ENCODE measurements at places on chromosomes 11 and 22.

- DNase-seq = peak; percentile 69
Measured at GRCh38 chr22:35882211-35883030, 146.2 kb downstream of the RBFOX2 start.

- DNase-seq = no peak
Measured at GRCh38 chr22:37007651-37008050, 11.6 kb downstream of the TST start.

- DNase-seq = peak; percentile 55
Measured at GRCh38 chr11:10208131-10208575, 85.9 kb downstream of the SBF2 start.

- no peak for DNase-seq
Measured at GRCh38 chr11:6474806-6475500, 1.2 kb upstream of the TRIM3 start.

DNA sequence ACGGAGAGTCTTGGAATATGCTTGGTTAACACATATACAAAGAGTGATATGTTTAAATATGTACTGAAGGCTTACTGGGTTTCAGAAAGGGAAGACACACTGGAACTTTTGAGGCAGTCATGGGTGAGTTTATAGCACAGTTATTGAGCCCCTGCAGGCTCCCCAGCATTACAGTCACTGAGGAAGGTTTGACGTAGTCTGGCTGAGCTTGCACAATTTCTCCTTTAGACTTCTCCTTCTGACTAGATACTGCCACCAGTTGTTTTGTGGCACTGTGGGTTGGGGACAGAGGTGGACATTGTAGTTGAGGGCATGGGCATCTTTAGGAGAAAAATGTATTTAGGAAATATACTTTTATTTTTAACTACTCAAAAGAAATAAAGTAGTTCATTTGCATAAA, 285.4 kb downstream of the C11orf87 start:
- no peak for DNase-seq

DNA sequence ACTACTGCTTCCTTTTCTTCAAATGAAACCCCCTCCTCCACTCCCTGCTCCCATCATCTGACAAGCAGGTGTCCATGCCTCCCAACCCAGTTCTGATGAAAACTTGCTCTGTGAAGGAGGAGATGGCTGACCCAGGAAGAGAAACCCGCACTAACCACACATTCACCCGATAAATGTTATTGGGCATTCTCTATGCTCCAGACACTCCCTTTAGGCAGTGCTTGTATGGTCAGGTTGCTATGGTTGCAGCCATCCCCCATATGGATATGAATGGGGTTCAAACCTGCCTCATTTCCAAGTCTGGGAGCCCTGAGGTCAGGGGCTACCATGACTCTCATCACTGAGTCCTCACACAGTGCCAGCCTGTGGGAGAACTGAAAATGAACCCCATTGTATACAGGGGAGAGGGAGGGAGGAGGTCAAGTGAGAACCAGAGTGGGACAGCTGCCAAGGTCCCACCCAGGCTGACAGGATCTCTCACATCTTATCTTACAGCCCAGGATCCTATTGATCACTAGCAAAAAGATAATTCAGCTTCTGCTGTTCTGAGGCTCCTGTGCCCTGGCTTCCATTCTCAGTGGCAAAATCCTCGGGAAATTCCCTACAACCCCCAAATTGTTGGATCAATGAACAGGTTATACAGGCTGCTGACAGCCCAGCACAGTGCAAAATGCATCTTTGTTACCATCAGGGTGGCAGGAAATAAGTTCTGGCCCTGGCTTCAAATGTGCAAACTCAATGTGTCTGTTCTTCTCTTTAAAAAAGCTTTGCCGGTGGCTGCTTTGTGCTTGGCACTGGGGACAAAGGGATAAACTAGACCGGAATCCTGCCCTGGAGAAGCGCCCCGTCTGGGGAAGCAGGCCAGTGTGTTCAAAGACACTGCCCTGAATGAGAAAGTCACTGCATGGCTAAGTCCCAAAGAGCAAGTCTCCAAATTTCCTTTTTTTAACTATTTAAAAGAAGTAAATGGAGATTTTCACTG, 22.7 kb upstream of the ACER3 start:
- no peak for DNase-seq

GRCh38 chr11:132445859-132446291, 1075.5 kb downstream of the NTM start:
- DNase-seq = no peak

DNA sequence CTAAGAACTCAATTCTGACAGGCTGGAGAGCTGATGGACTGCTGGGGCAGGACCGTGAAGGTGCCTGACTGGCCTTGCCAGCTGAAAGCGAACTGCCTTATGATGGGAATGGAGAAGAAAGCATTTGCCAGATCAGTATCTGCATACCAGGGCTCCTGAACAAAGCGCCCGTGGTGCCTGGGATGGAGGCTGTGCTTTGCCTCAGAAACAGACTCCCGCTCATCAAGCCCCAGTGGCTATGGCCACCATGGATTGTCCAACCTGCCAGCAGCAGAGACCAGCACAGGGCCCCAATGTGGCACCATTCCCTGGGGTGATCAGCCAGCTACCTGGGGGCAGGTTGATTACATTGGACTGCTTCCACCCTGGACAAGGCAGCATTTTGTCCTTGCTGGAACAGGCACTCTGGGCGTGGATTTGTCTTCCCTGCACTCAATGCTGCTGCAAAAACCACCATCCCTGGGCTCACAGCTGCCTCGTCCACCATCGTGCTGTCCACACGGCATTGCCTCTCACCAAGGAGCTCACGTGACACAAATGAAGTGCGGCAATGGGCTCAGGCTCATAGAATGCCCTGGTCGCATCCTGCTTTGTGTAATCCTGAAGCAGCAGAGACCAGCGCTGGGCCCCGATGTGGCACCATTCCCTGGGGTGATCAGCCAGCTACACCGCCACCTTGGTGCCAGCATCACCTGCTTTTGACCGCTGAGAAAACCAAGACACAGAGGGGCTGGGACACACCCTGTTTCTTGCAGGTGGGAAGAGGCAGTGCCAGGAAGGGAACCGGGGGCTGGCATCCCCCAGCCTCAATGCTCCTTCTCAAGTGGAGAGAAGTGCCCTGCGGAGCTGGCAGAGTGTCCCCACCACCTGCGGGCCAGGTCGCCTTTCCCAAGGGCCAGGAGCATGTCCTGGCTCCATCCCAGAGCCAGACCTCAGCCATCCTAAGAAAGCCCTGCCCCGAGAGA, 1367.5 kb downstream of the BRD1 start:
- DNase-seq = no peak

DNA sequence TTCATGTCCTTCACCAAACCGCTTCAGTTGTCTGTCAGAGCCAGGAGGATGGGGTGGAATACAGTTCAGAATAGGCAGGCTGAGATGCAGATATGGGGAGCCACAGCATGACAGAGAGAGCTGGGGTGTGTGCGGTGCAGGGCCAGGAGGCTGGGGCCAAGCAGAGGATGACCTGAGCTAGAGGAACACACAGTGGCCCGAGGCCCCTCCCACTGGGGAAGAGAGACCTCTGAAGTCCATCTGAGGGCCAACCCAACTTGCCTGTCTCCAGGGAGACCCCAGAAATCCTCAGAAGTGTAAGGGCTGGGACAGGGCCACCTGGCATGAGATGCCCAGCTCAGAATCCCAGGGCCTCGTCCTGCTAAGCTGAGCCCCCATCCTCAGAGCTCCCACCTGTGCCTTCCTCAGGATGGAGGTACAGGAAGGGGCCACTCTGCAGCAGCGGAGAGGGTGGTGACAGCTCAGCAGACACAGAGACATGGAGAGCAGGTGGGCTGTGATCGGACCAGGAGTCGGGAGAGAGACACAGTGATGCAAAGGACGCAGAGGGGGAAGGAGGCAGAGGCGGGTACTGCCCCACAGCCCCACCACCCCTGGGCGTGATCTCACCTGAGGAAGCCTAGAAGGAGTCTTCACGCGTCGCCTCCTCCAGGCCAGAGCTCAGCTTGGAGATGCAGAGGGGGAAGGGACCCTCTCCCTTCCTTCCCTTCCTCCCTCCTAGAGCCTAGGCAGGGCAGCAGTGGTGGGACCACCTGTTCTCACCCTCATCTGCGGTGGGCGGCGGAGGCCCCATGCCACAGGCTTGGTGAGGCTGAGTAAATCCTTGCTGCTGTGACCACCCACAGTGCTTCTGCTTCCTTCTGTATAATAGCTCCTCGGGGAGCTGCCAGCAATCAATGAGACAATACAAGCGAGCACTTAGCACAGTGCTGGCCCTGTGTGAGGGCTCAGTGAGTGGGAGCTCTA, 9.1 kb upstream of the TUB start:
- no peak for DNase-seq

DNA sequence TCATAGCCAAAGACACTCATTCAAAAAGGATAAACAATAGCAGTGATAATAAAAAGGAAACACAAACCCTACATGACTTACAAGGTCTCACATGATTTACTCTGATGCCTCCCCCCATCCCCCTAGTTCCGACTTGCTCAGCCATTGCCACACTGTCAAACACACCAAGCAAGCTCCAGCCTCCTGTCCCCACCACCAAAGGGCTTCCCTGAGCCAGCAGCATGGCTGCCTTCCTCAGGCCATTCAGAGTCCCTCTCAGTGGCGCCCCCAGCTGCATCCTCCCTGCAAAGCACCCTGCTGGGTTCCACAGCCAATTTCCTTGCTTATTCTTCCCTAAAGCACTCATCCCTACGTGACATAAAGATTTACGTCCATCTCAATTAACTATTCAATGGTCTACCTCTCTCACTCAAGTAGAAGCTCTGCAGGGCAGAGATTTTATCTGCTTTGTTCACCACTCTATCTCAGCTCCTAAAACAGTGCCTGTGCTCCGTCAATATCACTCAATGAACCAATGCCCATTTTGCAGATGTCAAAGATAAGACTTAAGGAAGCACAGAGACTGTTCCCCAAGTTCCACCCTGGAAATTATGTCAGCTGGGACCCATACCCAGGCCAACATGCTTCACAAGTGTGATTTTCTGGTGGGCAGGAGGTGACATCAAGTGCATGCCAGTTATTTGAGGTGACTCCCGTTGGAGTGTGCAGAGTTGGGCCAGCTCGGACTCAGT, 106.9 kb downstream of the SYN3 start:
- DNase-seq = peak; percentile 12

DNA sequence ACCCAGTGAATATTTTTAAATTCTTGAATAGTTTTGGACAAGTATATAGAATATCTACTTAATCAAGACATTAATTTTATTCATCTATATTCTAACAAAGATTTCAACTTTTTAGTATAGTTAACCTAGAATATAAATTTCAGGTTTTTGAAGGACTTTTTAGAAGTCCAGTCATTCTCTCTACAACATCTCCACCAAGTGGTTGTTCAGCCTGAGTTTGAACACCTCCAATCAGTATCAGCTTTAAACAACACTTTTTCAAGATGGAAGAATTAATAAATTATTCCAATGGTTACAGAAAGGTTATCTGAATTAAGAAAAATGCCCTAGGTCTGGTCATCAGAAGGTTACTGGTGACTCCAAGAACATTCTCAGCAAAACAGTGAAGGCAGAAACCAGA, 31.8 kb downstream of the EIF3M start:
- no peak for DNase-seq

- DNase-seq = peak; percentile 18
Measured at GRCh38 chr11:68506908-68507307, 46.4 kb downstream of the PPP6R3 start.

DNA sequence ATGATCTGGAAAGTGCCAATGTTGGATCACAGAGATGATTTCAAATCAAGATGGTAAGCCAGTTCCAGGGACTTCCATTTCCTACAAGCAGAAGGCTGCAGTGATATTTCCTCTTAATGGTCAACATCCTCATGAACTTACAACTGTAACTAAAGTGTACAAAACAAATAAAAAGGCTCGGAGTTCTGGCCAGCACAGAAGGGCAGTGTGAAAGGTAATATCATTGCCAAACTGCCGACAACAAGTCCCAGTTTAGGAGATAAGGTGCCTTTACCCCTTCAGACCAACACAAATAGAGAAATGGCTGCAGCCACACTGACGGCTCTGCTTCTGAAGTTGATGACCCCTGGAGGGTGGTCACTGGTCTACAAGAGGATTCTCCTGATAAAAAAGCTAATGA, 91.1 kb downstream of the ETS1 start:
- DNase-seq = no peak

GRCh38 chr11:86991341-86991740, 36.1 kb upstream of the FZD4 start:
- DNase-seq = no peak

- no peak for DNase-seq
Measured at GRCh38 chr11:107659310-107659709, 52.5 kb downstream of the SLN start.

DNA sequence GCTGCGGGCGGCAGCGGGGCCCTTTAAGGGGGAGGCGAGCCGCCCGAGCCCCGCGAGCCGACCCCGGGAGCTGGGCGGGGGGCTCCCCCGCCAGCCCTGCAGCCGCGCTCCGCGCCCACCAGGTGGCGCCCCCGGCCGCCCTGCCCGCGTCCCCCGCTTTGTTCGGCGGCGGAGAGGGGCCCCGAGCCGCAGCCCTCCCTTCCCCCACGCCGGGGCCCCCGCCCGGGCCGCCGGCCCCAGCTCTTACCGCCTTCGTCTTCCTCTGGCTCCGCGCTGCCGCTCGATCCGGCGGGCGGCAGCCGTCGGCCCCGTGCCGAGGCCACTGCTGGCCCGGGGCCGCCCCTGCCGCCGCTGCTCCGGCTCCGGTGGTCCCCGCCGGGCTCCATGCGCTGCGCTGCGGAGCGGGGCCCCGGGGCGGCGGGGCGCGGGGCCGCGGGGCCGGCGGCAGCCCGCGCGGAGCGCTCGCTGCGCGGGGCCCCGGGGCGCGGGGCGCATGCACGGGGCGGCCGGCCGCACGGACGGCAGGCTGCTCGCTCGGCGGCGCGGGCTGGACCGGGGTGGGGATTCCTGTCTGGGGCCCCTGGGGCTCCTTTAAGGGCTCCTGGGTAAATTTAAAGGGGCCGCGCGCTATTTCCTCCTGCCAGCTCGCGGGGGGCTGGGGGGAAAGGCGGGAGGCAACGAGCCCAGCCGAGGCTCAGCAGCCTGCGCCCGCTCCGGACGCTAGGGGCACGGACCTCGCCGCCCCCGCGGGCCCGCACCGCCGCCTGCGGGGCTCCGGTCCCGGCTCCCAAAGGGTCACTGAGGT, at the start of gene ZFTA:
Gene ZFTA (minus strand): TSS at position 539 of the 805 bp plus-strand sequence. CDS start 153 bp downstream, at position 386.
- peak; percentile 77 for DNase-seq

DNA sequence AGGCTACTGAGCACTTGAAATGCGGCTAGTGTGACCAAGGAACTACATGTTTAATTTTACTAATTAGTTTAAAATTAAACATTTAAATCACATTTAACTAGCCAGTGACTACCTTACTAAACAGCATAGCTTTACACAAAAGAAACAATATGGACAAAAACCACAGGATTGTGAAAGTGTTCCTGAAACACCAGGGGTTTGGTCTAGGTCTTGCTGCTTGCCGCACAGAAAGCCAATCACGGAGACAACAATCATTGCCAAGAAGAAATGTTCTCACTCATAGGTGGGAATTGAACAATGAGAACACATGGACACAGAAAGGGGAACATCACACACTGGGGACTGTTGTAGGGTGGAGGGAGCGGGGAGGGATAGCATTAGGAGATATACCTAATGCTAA, 309.5 kb downstream of the C11orf87 start:
- no peak for DNase-seq

DNA sequence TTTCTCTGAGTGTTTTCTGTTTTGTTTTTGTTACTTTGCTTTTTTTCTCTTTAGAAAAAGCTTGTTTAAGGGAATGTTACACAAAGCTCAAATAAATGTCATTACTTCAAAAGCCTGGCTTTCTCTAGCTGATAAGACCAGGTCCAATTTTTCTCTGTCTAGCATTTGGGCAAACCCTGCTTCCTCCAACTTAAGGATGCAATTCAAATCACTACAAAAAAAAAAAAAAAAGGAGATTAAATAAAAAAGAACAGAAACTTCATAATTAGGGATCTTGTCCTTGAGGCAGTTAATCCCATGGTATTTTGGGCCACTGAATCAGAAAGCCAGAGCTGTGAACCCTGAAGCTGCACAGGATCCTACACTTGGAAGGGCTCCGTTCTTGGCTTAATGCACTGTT, 480.8 kb upstream of the KIRREL3 start:
- no peak for DNase-seq

Data from NCI-H82 (cell line).